ENCODE measurements at places on chromosomes 6 and 20.

GRCh38 chr6:16183187-16183664 lies 54.3 kb downstream of the MYLIP start:
- DNase-seq, result no peak

DNA sequence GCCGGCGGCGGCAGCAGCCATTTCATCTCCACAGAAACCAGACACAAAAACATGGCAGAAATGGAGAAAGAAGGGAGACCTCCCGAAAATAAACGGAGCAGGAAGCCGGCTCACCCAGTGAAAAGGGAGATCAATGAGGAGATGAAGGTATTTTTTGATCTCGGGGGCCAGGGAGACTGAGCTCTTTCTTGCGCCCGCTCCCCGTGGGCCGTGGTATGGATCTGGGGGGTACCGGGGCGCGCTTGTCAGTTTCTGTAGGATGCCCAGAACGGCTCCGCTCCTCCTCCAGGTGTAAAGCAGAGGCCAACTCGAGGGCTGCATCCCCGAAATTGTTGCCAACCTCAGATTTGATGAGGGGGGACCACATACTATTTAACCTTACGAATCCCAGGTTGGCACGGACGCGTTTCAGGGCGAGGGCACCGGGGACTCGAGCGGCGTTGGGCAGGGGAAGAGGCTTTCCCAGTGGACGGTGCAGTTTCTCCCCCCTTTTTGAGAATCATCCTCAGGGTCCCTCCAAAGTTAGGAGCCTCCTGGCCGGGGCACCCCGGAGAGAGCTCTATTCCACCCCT lies 735 bp downstream of the SOBP start:
- no peak for DNase-seq

DNA sequence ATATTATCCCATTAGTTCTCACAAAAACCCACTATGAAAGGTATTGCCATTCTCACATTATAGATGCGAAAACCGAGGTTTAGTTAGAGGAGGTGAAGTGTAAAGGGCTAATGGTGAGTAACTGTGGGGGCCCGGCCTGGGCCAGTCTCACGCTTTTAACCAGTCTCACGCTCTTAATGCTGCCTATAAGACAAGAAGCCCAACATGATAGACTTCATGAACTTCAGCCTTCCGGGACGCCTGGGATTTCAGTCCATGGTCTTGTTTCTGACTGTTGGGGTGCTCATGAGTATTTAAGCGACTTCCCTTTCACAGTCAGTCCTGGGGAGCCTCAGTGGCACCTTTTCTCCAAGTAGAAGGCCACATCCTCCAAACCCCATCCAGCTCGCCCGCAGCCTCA lies 31.7 kb downstream of the AGPAT4 start:
- DNase-seq, result no peak

- no peak for DNase-seq
Measured at GRCh38 chr6:116459927-116460326, 1.2 kb upstream of the CALHM6 start.

DNA sequence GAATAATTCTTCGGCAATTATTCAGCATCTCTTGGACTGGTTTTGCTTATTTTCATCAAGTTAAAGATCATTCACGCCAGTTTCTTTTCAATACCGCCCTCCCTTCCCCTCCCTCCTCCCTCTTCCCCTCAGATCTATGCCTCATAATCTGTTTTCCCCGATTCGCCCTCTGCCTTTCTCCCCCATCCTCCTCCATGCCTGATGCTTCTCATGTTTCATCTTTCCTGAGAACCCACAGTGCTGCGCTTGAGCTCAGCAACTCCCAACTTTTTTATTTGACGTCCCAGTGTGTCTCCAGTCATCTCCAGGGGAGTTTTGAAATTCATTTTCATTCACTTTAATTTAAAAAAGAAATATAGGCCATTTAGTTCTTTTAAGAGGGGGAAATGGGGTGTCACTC lies 142.7 kb downstream of the PTPRT start:
- DNase-seq, result no peak

- no peak for DNase-seq
Measured at GRCh38 chr20:48015943-48016723, 230.9 kb upstream of the SULF2 start.

- no peak for DNase-seq
Measured at GRCh38 chr6:24927277-24927955, 8.3 kb downstream of the RIPOR2 start.

GRCh38 chr6:10861086-10861485 lies 20.8 kb downstream of the GCM2 start:
- DNase-seq, result no peak

- DNase-seq, result no peak
Measured at GRCh38 chr6:4973982-4974745, 29.7 kb downstream of the RPP40 start.

DNA sequence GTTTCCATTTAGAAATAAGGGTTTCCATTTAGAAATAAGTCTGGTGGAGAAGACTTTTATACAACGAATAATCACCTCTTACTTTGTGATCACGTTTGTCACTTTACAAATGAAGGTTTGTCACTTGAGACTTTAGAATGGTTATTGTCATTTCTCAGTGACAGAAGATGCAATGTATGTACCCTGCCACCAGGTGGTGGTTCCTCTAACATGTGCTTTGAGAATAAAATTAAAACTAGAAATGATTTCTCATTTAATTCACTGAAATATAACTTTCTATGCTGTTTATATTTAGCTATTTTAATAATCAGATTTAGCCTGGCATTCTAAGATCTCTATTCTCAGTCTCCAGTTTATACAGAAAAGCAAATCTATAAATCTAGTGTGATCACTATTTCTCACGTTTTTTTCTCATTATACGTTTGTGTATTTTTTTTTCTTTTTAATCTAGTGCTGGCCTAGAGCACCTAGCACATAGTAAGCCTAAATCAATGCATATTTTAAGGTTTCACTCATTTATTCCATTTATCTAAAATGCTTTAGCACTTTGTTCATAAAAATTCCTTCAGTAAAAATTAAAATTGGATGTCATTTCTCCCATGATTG lies 57.4 kb upstream of the TFAP2D start:
- DNase-seq, result no peak

DNA sequence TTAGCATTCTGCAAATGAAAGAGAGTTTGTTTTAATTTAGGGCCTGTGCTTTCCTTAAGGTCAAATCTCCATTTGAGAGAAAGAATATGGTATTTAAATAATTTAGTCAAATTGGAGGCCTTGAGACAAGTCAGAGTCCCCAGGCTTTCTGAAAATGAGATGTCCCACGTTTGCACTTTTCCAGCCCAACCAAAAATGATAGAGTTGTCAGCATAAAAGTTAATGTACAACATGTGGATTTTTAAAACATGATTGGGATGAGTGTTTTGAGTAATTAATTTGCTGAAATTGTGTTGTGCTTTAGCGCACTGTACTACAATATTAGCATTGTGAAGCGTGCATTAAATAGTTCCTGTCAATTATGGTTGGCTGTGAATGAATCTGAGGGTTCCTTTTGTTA lies 10.0 kb downstream of the CD83 start:
- DNase-seq, result no peak

DNA sequence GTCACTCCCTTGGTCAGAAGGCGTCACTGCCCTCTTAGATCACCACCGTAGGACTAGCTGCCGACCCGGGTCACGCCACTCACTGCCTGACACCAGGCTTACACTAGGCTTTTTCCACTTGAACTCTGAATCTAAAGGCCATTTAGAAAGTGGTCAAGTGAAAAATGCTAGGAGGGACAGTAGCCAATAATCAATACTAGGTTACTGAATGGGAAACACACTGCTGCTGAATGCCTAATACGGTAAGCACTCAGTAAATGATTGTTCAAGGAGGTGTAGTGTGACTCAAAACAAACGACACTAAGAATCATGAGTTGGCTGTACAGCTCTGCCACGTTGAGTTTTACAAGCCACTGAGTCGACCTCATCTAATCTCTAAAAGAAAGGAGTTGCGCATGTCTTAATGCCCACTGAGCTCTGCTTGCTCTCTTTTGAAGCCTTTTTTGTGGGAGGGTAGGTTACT lies 760 bp upstream of the IBTK start:
- no peak for DNase-seq

GRCh38 chr20:57185188-57185743 lies 81.2 kb downstream of the BMP7 start:
- no peak for DNase-seq

DNA sequence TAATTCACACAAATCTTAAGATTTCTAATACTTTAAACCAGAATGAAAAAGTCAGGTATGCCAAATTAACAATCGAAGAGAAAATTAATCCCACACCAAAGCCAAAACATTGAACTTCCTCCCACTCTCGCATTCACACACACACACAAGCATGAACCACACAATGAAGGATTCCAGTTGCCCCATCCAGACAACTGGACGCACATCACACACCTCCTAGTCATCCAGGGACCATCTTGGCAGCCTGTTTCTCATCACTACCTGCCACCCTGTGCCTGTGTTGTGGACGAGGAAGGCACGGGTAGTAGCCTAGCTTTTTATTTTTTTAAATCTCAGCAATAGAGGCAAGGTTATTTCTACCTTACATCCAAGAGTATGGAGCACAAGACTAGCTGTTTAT lies 15.2 kb downstream of the B4GALT5 start:
- no peak for DNase-seq

- no peak for DNase-seq
Measured at GRCh38 chr20:60239956-60240355, 281.7 kb downstream of the CDH26 start.

- DNase-seq, result no peak
Measured at GRCh38 chr6:11244387-11245126, 12.1 kb upstream of the NEDD9 start.

GRCh38 chr6:1952740-1953360 lies 292.6 kb downstream of the GMDS start:
- DNase-seq, result no peak

DNA sequence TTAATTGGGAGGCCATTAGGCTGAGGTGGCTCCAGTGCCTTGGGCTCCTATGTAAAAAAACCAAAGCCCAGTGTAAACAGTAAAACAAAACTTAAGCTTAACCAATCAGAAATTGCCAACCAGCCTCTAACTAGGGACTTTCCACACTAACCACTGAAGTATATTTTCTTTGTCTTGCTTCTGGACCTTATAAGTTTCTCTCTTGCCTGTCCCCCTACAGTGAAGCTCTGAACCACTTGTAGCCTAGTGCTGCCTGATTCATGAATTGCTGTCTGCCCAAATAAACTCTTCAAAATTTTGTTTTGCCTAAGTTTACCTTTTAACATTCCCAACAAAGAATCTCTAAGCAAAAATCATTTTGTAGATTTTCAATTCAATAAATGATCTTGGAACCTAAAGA lies 28.2 kb downstream of the POPDC3 start:
- no peak for DNase-seq

DNA sequence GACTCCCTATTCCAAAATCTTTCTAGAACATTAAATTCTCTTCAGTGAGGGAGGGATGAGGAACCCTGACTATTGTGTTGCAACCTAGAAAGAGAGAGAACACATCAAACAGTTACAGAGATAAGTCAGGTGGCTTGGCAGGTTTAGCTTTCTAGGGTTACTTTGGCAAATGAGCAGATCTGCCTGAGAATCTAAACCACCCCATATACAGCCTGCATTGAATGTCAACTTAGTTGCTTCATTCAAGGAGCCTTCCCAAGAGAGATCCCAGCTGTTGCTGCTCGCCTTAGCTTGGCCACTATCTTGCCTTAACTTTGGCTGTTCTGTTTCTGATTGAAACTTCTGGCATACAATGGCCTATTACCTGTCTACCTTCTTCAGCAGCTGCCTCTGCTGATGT lies 74.7 kb upstream of the TCF21 start:
- DNase-seq, result no peak
